ENCODE measurements at places on chromosomes 2 and 18. TPM values are rescaled to one million over a fixed set of nuclear protein-coding genes. Genes with fewer than 3 reads are reported as not detected.

GRCh38 chr2:33412920-33413319 lies 63.5 kb upstream of the RASGRP3 start:
- peak; percentile 82 for DNase-seq

GAREM1 gene
- polyA plus RNA-seq = 0.69 TPM

DNA sequence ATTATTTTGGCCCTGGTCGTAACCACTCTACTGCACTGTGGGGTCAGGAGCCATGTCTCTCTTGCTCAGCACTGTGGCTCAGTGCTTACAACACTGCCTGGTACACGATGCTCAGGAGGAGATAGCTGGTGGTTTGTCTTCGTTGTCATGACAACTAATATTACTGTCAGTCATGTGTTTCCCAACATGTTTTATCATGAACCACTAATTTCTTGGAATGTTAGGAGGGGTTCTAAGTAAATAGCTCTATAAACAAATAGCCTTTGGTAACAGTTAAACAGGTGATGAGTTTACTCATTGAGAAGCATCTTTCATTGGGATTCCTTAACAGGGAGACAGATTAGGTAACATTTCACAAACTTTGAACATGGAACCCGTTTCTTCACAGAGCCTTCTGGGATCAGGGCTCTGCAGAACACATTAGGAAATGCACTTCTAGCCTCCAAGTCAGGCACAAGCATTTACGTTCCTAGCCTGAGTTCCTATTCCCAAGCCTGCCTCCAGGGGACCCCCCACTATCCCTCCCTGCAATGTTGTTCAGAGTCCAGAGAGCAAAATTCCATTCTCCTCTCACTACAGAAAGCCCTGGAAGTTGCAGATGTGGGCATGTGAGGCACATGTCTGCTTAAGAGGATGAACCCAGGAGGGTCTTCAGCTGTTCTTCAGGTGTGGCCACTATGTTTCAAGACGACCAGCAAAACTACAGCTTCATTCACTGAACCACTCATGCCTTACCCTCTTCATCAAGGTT lies 6.4 kb upstream of the RBM44 start:
- no peak for DNase-seq

- no peak for DNase-seq
Observed at GRCh38 chr18:23384778-23385736, 68.0 kb upstream of the RIOK3 start.

SPIRE1 gene
- 13.1 TPM for polyA plus RNA-seq

DNA sequence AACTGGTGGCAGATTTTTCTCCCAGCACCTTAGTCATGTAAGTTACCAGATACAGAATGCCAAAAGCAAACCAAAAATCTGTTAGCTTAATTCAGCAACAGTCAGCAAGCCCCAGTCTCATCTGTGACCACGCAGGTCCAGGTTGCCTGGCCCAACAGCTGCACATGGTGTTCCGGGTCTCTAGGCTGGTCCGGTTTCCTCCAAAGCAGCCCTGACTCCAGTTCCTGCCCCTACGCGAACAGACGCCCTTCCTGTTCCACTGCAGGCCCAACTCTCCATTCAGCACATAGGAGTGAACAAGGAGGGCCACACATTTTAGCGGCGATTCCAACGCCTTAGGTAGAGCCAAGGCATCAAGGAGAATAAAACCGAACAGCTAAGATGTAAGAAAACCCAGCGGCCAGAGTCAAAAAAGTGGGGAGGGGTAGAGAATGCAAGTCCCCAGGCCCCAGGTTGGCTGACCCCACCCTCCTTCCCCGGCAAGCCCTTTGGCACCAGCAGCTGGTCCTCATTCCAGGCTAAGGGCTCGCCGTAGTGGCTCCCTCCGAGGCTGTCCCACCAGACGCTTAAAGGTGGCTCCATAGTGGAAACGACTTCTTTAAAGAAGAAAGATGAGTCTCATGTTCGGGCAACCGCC lies 1.5 kb downstream of the STK25 start:
- peak; percentile 46 for DNase-seq

HS6ST1 gene
- 12.8 TPM for polyA plus RNA-seq

DNA sequence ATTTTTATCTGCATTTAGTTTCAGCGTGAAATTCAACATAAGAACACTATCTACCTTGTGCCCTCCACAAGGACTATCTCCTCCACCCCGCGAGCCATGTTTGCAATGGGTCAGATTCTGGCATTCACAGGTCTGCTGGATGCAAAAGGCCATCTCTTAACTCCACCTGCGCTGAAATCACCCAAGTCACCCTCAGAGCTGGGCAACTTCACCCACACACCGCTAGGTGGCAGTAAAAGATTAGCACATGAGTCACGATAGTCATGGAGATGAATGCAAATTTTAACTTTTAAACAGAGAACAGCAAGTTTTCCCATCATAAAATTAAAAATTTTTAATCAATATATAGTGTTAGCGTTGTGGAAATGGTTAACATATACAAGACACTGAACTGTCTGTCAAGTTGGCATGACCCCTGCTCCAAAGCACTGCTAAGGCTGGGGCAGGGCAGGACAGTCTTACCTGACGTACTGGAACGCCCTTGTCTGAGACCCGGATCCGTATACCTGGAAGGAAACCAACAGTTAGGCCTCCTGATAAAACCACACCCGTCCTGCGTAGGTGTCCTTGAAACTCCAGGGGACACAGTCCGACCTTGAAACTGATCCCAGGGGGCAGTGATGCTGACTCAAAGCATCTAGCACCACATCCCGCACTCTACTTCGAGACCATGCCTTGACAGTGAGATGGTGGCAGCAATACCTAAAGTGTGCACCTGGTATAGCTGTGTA lies 89.6 kb downstream of the UXS1 start:
- peak; percentile 63 for DNase-seq

STARD6 gene
- polyA plus RNA-seq = not detected

DNA sequence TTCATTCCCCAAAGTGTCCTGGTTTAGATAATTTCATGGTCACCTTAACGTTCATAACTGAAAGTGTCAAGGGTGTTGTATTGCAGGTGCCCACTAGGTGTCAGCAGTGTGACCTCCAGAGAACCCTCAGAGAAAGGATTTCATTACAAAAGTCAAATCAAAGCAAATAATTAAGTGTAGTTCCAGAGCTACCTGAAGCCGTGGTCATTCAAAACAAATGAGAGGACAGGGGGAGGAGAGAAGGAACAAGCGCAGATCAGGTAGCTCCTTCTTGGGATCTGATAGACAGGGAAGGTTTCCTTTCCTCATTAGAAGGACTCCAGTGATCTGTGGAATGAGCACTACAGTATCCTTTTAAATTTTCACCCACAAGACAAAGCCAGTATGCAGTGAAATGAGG lies at the start of gene SLC9A4:
SLC9A4 (plus strand) TSS at position 207 of the 400 bp plus-strand sequence. CDS start 534 bp downstream, outside the sequence.
- peak; percentile 62 for DNase-seq

GRCh38 chr2:174603280-174603679 lies 5.7 kb upstream of the WIPF1 start:
- DNase-seq = peak; percentile 62

DNA sequence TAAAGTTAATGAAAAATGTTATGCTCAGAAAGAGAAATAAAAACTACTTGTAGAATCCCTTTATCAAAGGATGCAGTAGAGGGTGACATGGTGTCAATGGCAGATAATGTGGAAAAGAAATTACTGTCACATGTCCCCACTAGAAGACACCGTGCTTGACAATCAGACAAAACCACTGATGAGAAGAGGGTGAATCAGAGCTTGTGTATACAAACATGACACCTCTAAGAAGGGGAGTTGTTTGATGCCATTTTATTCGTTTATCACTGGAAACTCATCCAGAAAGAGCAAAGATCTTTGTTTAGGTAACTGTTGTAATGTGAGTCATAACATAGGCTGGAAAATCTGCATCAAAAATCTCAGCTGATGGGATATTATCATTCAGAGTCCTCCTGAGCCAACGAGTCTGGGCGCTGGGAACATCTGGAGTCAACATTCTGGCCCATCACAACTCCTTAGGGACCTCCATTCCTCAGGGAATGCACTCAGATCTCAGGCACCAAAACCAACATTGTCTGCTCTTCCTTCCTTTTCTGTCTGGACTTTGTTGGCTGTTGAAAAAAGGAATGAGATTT lies 49.5 kb upstream of the RAB12 start:
- DNase-seq = no peak

ALPI gene
- polyA plus RNA-seq = not detected

- peak; percentile 84 for DNase-seq
Observed at GRCh38 chr2:32678825-32679224, 51.0 kb downstream of the TTC27 start.

TMEM169 gene
- polyA plus RNA-seq = not detected

DNAH7 gene
- 0.15 TPM for polyA plus RNA-seq

SERPINB7 gene
- polyA plus RNA-seq = not detected

ST6GAL2 gene
- polyA plus RNA-seq = not detected

DNA sequence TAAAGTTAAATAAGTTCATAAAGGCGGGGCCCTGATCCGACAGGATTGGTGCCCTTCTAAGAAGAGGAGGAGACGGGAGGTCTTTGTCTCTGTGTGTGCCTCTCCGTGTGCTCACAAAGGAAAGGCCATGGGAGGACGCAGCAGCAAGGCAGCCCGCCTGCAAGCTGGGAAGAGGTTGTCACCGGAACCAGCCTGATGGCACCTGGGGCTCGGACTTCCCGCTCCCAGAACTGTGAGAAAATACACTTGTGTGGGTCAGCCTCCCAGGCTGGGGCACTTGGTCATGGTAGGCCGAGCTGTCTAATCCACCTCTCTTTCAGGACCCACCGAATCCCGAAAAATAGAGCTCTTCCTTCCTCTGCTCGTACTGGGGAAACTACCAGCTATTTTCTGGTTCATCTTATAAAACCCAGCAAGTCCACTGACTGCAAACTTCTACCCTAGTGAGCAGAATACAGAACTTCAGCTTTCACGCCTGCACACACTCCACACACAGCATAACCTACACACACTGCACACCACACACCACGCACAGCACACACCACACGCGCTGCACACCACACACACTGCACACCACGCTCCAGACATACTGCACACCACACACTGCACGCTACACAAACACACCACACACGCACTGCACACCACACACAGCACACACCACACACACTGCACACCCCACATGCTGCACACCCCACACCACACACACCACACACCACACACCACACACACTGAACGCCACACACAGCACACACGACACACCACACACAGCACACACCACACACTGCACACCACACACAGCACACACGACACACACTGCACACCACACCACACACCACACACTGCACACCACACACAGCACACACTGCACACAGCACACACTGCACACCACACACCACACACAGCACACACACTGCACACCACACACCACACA lies 58.1 kb downstream of the ASB1 start:
- no peak for DNase-seq

DNA sequence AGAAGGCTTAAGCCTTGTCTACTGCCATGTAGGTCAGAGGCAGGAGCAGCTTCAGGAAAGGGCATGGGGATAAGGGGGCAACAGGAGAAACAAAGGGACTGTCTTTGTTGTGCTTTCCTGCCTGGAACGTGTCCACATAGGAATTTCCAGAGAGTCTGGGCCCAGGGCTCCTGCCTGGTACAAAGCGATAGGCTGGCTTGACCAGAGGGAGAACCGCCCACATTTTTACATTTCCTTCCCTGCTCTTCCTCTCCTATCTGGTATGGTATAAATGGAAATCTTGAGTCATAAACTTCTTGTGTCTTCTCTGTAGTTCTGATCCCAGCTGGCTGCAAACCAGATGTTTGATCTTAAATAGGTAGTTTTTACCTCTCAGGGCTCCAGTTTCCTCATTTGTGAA lies 414.8 kb downstream of the HRH4 start:
- peak; percentile 46 for DNase-seq

GRCh38 chr18:59696311-59697235 lies 650 bp downstream of the CCBE1 start:
- DNase-seq = no peak

DNA sequence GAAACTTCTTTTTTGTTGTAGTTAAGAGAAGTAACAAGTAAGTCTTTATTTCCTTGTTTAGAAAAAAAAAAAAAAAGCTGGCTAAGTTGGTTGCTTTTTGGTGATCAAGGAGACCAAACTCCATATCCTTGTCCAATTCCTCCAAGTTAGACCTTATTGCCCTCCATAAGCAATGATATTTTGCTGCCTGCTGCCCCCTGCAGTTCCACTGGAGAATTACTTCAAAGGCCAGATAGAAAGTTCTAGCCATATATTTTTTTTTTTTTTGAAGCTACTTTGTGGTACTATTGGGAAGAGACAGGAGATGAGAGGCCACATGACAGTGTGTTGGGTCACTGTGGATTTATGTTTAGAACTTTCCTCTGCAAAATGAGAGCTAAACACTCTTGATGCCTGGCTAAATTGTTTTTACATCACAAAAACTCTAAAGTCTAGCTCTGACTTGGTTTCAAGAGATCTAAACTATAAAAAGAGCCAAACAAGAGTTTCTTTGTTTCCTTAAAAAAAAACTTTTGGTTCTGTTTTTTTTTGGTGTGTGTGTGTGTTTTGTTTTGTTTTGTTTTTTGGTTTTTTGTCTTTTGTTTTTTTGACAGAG lies 80.7 kb upstream of the RASGRP3 start:
- DNase-seq = peak; percentile 76

GRCh38 chr18:22241921-22242361 lies 72.6 kb downstream of the GATA6 start:
- DNase-seq = no peak

ARHGEF4 gene
- polyA plus RNA-seq = not detected

DNA sequence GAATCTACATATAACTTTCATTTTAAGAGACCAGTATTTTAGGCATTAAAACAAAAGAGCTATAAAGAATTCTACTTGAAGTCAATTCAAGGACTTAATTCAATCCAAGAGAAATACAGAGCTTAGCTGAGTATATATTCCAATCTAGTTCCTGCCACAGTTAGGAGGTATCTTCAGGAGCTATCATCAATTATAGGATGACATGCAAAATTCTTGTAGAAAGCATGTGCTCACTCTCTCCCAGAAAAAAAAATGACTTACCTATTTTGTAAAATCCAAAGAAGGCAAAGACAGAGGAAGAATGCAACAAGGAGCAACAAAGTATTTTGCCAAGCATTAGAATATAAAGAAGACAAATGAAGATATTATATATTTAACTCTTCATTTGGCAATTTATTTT lies 31.8 kb upstream of the CFAP36 start:
- DNase-seq = no peak

- DNase-seq = no peak
Observed at GRCh38 chr18:49013291-49013691, 62.5 kb upstream of the SMAD7 start.

HMSD gene
- polyA plus RNA-seq = 0.06 TPM

DNA sequence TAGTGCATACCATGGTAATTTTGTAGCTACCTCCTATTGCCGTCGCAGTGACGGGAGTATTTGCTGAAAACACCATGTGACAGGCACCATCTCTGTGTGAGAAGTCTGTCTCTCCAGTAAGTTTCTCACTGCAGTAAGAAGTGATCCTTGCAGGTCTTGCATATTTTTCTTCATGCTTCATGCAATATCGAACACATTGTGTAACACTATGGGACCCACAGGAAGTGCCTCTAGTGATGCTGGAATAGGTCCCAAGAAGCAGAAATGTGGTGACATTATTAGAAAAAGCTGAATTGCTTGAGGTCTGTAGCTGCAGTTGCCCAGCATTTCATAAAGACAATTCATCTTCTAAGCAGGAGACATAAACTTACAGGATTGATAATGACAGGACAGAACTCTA lies 167.6 kb downstream of the DCDC2C start:
- DNase-seq = no peak

GRCh38 chr18:56712761-56713160 lies 61.6 kb downstream of the WDR7 start:
- DNase-seq = no peak

- no peak for DNase-seq
Observed at GRCh38 chr18:63144748-63145147, 174.8 kb downstream of the BCL2 start.

- peak; percentile 90 for DNase-seq
Observed at GRCh38 chr2:189350540-189351209, 90.6 kb upstream of the WDR75 start.

Measured in endothelial cell of umbilical vein (primary cell).